ENCODE measurements at places on chromosomes 5 and 9.

DNA sequence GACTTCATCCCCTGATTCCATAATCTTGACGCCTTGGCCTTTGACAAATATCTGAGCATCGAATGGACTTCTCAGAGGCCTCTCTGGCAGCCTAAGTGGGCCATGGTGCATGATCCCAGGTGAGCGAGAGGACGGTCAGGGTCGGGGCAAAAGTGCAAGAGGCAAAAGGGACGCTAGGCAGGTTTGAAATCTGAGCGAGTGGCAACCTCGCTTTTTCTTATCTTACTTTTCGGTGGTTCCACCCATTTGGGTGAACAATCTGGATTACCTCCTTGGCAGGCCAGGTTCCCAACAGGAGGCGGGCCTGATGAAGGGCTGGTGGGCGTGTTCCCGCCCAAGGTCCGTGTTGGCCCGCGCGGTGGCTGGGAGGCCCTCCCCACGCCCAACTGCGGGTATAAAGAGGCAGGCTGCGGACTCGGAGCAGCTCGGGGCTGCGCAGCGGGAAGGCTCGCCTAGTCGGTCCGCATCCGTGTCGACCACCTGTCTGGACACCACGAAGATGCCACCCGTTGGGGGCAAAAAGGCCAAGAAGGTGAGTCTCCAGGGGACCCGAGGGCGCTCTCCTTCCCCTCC lies at the start of gene BHMT:
Gene BHMT, plus strand, starts transcription at position 423 of the 573 bp plus-strand sequence. Its CDS starts 77 bp downstream, at position 500.
- DNase-seq, result no peak

DNA sequence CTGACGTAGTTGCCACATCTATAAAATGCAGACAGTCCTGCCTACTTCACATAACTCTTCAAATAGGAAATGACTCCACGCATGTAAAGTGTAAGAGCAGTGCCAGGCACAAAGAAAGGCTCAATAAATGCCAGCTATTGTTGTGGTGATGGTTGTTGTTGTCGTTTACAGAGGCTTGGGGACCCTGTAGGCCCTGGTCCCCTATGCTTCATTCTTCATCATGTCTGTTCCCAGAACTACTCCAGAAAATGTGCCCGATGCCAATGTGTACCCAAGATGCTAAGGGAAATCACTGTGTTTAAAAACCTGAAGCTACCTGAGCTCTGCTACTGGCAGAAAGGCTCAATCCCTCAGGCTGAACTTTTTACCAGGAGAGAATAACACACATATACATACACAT lies 9.1 kb downstream of the SLIT3 start:
- DNase-seq, result no peak

- no peak for DNase-seq
These were observed 232.1 kb downstream of the CDH12 start for GRCh38 chr5:22621084-22621483.

DNA sequence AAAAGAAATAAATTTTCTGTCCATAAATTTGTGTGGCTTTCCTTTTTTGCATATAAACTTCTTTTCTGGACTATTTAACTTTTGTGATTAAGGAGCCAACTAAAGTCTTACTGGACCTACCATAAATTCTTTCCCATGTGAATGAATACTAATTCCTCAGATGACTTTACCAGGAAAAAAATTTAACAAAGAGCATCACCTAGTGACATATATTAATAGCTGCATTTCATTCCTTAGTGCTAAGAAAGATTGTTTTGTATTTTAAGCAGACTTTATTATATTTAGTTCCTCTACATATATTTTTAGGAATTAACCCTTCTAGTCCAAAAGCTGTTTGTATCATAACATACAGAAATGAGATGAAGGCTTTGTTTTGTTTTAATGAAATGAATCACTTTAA lies 64.4 kb downstream of the C9orf85 start:
- no peak for DNase-seq

DNA sequence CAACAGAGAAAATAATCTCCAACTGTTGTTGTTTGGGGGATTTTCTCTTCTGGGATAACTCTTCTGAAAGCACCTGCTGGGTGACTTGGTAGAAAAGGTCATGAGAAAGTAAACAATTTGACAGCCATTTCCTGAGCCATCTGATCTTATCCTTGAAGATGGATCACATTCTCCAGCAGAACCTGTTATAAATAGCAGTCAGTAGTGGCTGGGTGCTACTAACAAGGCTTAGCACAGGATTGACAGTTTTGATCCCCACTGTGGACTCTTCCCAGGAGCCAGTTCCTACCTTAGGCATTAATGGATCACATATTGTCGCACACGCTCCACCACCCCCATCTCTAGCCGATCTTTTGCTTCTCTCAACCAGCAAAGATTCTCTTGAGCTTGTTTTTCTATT lies 220.2 kb downstream of the PLK2 start:
- no peak for DNase-seq

DNA sequence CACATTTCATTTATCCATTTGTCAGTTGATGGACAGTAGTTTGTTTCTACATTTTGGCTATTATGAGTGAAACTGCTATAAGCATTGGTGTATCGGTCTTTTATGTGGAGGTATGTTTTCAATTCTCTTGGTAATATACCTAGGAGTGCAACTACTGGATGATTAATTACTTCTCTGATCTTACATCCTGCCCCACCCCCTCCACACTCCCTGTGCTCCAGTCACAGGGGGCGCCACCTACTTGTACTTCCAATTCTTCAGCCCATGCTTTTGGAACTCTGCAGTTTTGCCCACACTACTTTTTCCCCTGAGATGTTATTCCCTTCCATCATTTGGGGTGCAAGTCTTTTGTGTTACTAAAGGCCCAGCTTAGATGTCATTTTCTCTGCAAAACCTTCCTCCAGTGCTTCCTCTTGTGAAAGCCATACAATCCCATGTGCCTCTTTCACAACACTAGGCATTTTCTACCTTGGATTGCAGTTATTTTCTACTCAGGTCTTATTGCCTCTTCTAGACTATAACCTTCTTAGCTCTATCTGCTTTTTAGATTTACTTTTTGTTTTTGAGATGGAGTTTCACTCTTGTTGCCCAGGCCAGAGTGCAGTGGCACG lies 42.1 kb downstream of the SEC61B start:
- no peak for DNase-seq

- no peak for DNase-seq
These were observed 350.2 kb downstream of the DTWD2 start for GRCh38 chr5:118637947-118638670.

GRCh38 chr9:106403081-106403480 lies 459.9 kb upstream of the ZNF462 start:
- DNase-seq, result no peak

DNA sequence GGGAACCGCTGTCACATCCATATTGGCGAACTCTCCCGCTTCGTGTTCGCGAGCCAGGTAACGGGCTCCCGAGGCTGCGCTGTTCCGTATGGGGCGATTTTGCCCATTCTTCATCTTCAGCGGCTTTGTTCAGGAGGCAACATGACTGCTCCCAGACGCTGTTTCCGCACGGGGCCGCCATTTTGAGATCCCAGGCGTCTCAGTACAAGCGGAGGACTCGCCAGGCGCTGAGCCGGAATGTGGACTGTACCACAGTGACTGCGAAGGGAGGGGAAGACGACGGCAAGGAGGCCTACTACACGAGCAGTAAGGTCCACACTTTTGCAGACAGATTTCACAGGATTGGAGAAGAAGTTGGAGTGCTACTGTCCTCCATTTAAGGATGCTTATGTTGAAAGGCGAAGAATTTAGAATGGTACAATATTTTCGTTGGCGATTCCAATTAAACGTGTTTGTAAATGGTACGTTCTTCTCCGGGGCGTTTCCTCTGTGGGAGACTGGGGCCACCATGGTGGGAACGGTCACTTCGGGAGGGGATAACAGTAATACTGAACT lies 41.6 kb upstream of the ZNF300 start:
- peak; percentile 81 for DNase-seq

GRCh38 chr9:98391406-98391805 lies 136.0 kb upstream of the TBC1D2 start:
- no peak for DNase-seq

DNA sequence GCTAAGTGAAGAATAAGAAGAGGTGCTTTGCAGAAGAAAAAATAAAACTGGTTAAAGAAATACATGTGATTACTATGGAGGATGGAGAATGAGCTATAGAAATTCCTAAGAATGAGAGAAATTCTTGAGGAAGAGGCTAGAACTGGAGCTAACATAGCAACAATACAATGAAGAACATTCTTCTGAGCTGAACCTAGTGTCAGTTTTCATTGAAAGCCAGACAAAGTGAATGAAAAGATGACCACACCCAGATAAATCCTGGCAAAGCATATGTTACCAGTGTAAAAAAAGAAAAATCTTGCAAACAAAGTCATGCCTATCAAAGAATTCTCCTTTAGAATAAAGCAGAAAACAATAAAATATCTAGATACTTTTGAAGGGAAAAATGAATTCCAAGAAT lies 39.6 kb downstream of the SGCD start:
- DNase-seq, result no peak

DNA sequence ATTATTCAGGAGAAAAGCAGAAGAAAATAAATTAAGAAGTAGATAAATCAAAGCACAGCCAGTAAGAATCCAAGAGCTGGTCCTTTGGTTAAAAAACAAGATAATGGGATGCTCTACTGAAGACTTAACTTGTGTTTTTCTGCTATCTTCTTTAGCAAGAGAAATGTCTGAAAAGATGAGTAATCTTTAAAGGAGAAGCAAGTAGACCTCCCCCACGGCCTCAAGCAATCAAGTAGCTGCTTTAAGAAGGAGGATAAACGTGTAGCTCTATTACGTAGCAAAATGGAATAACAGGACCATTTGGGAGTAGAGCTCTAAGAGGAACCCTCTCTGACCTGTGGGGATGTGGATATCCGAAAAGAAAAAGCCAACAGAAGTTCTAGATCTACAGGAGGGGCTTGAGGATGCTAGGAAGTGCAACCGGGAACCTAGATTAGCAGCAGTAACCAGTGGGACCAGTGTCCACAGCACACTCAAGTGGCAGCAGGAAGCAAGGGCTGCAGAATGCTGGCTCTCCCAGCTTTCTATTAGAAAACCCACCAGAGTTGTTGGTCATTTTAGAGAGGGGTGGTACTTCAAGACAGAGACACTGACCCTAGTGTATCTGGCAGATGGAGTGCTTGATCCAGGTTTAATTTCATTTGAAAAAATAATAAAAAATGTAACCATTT lies 185.4 kb downstream of the GABBR2 start:
- no peak for DNase-seq

DNA sequence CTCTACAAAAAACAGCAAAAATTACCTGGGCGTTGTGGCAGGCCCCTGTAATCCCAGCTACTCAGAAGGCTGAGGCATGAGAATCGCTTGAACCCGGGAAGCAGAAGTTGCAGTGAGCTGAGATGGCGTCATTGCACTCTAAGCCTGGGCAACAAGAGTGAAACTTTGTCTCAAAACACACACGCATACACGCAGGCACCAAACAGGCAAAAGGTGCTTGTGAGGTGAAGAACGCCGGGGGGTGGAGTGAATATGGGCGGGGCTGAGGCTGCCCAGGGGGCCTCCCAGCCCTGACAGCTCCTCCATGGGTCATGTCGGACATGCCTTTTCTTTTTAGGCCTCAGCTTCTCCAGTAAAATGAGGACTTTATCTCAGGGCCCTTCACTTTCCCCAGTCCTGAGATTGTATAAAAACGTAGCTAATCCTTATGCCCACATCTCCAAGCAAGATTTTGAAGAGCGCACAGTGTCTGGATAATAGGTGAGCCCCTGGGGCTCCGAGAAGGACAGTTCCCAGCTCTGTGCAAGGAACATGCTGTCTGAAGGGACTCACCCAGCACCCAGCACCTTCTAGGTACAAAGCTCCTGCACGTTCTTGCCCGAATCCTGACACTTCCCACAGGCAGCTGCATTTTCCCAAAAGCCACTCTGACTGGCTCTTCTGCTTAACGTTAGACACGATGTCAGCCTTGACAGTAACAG lies 168.3 kb downstream of the COL23A1 start:
- no peak for DNase-seq

GRCh38 chr5:86526811-86527348 lies 90.9 kb upstream of the COX7C start:
- DNase-seq, result no peak

DNA sequence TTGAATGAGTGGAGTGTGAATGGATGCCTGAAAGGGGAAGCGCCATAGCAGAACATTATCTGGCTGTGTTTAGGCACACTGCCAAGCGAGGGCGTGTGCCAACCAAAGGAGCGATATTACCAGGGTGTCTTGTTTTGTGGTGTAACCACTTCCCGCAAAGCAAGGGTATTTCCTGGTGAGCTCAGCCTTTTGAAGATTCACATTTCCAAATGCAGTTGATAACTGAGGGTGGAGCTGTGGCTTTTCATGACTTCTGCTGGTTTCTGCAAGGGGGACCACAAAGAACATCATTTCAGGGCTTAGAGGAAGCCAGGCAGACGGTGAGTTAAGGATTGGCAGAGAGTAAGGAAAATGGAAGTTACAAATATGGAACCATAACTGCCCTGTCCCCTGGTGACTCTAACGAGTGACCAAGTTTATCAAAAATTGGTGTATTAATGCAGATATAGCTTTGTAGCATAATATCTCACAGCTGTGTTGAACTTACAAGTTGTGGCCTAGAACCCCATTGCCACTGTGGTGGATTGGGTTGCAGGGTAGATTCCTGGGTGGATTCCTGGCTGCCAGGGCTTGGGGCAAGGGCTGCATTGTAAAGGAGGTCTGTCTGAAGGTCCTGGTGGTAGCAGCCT lies 71.4 kb downstream of the RALGPS1 start:
- no peak for DNase-seq

DNA sequence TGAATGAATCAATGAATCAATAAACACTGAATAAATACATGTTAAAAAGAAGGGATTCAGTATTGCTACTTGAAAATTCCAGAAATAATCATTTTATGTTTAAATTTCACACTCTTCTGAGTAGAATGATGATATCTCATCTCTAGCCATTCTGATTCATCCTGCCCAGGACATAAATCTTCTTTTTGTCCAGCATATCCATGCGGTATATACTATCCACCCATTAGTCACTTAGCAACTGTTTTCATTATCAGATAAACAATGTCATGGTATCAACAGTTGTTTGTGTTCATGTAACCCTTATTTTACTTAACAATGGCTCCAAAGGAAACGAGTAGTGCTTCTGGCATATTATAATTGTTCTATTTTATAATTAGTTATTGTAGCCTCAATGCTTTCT lies 432.4 kb upstream of the SMC2 start:
- DNase-seq, result no peak

DNA sequence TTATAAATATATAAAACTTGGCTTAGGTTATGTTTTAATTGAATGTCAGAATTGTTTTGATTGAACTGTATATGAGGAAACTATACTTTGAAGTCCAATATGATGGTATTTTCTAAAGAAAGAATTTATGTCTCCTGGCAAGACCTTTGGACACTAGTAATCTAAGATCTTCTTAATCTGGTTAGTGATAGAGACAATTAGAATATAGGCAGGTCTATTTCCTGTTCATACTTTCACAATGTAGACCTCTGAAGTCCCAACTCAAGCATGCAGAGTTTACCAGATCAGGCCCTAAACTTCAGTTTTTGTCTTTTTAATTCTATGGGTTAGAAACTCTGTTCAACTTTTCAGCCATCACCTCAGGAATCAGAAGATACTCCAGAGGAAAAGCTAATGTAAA lies 6.9 kb upstream of the TMEM161B start:
- DNase-seq, result no peak

DNA sequence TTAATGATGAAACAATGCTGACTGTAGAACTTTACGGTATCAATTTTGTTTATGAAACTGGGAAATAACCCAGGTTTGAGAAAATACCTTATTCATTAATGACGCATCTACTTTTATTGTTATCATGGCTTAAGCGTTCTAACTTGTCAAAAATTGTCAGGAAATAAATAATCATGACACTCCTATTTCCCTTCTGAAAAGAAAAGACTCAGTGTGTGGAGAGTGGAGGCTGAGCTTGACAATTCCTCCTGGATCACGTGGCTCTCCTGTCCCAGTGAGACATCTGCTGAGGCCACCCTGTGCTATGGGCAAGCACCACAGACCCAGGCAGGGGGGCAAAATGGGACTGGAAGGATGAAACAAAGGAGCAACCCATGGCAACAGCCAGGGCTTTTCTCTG lies 466.4 kb downstream of the ZNF608 start:
- no peak for DNase-seq
